ENCODE measurements at places on chromosomes 5 and 9.

GRCh38 chr9:88322906-88323566 is 65.2 kb upstream of the SPIN1 start:
- DNase-seq, result peak; percentile 24

GRCh38 chr9:33138768-33139167 is 28.4 kb downstream of the B4GALT1 start:
- no peak for DNase-seq

- DNase-seq, result no peak
Measured at GRCh38 chr5:96324708-96325107, 108.3 kb downstream of the PCSK1 start.

GRCh38 chr5:134732819-134733218 is 5.5 kb upstream of the CAMLG start:
- no peak for DNase-seq

DNA sequence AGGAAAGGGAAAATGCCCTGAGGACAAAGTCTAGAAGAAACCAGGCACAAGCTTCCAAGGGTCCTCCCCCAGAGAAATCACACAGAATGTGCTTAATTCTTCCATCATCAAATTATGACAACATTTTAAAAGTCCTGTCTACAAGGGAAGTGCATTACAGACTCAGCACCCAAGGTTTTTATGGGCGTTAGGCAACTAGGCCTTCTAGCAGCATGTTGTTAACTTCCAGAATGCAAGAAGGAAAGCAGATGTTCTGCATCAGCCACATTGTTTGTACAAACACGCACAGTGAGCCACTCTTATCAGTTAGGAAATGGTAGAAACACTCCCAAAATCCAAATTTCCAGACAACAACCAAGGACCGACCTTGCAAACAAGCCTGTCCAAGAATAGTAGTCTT is 26.5 kb downstream of the SMC5 start:
- no peak for DNase-seq

DNA sequence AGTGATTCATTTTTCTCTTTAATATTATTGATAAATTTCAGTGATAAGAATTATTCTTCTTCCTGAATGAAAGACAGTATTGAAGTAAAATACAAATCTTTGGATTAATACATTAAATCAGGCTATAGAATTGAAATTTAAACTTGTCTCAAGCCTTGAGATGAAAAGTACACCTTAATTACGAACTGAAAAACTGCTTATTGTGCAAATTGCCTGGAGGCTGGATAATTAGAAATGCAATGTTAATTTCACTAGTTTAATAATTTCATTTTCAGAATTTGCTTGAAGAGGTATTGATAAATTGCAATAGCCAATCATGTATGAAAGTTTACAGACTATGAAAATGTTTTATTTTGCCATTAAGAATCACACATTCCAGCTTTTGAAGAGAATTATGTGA is 11.0 kb upstream of the CCNH start:
- DNase-seq, result no peak

- DNase-seq, result no peak
Measured at GRCh38 chr5:66818935-66819328, 222.7 kb downstream of the MAST4 start.

DNA sequence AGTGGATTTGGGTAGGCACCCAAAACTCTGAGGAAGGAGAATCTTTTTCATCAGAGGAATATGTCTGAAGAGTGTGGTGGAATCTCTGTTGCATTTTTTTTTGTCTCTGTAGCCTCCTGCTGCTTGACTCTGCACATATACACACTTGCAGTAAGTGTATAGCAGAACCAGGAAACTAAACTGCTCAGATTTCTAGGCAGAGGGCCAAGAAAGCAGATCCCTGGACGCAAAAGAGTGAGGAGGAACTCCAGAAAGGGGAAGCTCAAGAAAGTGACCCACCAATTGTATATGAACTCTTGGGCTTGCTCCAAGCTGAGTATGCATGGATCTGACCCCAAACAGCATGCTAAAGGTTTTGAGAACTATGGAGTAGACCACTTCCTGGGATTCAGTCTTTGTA is 181.8 kb downstream of the GADD45G start:
- no peak for DNase-seq

All from activated CD8-positive, alpha-beta memory T cell treated with anti-CD3 and anti-CD28 coated beads, Interleukin-2, amount 50 U/mL, for 4 hours (primary cell).